Endothelial cell (in vitro differentiated cells): ENCODE measurements at places on chromosomes 12 and 14.

DNA sequence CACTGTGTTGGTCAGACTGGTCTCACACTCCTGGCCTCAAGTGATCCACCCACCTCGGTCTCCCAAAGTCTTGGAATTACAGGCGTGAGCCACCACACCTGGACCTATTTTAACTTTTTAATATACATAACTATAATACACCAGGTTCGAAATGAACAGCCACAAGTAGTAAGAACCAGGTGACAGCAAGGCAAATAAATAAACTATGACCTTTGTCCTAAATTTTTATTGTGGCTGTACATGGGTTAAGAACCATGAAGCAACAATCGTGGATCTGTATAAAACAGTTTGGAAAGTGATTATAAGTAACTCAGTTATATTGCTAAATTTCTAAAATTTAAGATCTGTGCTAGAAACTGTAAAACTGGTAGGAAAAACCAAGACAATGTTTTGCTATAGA is 41.5 kb downstream of the GXYLT1 start:
- DNase-seq: no peak

GRCh38 chr14:21023817-21024584 is 860 bp downstream of the NDRG2 start:
- DNase-seq: no peak

GRCh38 chr12:42729535-42729900 is 140.0 kb upstream of the PRICKLE1 start:
- DNase-seq: no peak

- DNase-seq: no peak
Observed at GRCh38 chr14:67477926-67478799, 10.4 kb downstream of the TMEM229B start.

- no peak for DNase-seq
Observed at GRCh38 chr14:61329478-61330051, 8.2 kb downstream of the PRKCH start.

- DNase-seq: no peak
Observed at GRCh38 chr12:49410818-49411217, 43.6 kb downstream of the SPATS2 start.

DNA sequence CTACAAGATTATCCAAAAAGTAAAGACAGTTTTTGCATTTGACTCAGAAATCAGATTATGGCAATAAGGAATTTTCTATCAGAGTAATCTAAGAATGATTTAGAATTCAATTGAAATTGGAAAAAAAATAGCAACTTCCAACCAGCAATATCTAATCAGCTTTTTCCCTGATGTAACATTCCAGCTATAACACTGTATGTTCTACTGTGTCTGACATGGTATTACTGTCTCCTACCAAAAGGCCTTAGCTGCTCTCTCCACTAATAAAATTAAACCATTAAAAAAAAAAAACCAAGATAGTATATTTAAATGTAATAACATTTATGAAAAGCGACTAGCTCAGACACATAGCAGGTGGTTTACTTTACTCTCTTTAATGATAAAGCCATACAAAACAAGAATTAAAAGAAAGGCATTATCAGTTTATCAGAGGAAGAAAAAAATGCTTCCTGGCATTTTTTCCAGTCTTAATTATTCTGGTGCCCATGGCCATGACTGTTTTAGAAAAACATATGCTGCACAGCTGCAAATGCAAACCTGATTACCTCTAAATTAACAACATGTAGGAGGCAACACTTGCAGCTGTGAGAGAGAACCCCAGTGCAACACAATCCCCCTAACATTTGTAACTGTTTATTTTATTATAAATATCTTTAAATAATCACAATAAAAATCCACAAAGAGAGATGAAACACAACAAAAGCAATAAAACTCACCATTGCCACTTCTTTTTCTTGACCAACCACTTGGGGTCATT is 28.8 kb downstream of the PHLDA1 start:
- no peak for DNase-seq

DNA sequence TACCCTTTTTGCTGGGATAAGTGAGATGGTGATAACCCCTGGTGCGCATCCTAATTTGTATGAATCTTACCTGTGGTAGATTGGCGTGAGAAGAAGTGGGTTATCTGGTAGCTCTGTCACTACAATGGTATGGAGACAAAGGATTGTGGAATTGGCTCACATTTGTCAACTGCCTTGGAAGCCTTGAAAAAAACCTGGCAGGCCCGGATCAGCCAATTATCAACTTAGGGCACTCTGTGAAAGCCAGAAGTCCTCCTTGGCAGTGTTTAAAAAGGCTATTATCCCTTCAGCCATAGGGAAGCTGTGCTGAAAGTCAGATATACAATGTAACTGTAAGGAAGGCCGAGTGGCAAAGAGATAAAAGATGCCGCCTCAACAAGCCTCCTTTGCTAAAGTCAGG is 56.5 kb downstream of the WASHC3 start:
- DNase-seq: no peak

DNA sequence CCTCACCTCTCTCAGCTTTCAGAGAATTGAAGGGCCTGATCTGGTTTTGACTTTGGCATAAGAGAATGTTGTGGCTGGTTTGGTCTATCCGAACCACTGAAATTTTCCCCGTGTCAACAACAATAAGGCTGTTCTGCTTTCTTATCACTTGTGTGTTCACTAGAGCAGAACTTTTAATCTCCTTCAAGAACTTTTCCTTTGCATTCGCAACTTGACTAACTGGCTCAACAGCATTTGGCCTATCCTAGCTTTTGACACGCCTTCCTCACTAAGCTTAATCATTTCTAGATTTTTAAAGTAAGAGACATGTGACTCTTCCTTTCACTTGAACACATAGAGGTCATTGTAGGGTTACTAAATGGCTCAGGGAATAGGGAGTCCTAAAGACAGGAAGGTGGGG is 25.9 kb upstream of the EDDM3A start:
- DNase-seq: no peak
